ENCODE measurements at places on chromosomes 6 and 20.

DNA sequence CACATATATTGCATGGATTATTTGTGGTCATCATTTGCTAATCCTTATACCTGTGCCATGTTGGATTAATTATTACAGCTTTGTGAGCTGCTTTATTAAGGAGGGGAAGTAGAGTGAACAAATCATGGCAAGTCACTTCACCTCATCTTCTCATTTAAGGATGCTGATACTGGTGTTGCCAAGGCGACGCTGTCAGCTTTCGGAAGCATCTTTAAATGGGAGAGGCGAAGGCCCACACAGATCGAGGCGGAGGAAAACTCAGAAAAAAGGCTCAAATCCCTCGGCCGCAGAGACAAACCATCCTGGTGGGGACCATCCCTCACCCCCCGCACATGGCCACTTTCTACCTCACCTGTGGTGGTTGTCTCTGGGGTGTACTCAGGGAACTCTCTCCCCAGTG, 34.8 kb downstream of the FAM110A start:
- no peak for ATAC-seq

- no peak for ATAC-seq
These were observed 292.3 kb upstream of the EYS start for GRCh38 chr6:65999288-65999791.

- ATAC-seq, result no peak
These were observed 32.8 kb upstream of the PMEPA1 start for GRCh38 chr20:57742507-57743181.

GRCh38 chr20:20782231-20782630, 69.8 kb upstream of the RALGAPA2 start:
- no peak for ATAC-seq

GRCh38 chr6:12289365-12289919, 719 bp upstream of the EDN1 start:
- ATAC-seq, result peak; percentile 53

All from activated CD4-positive, CD25-positive, alpha-beta regulatory T cell treated with anti-CD3 and anti-CD28 coated beads, Interleukin-2, amount 50 U/mL, for 24 hours (primary cell).